ENCODE measurements at places on chromosomes 13 and 19. TPM values are rescaled to one million over a fixed set of nuclear protein-coding genes. Genes with fewer than 3 reads are reported as not detected.

The ARID3A gene
- total RNA-seq: 6.5 TPM

The FCER2 gene
- not detected for total RNA-seq

The CDX2 gene
- total RNA-seq: not detected

The CYP2A6 gene
- not detected for total RNA-seq

The DMKN gene
- 8,616 TPM for total RNA-seq

The TLE2 gene
- 25.3 TPM for total RNA-seq

The ENOX1 gene
- total RNA-seq: 0.25 TPM

The ARRDC5 gene
- not detected for total RNA-seq

The HCN2 gene
- 1.5 TPM for total RNA-seq

The PARP4 gene
- total RNA-seq: 30.5 TPM

The ITGBL1 gene
- total RNA-seq: 5.0 TPM

The SHANK1 gene
- total RNA-seq: 0.30 TPM

The PSPN gene
- total RNA-seq: 0.61 TPM

The WDR87 gene
- not detected for total RNA-seq

The MYPOP gene
- 7.6 TPM for total RNA-seq

The SOX1 gene
- total RNA-seq: not detected

The METTL21C gene
- total RNA-seq: not detected

The ZFP82 gene
- 1.1 TPM for total RNA-seq

The CALR3 gene
- total RNA-seq: not detected

The ZNF507 gene
- 11.9 TPM for total RNA-seq

The ZNF880 gene
- 15.7 TPM for total RNA-seq

The SIRT2 gene
- total RNA-seq: 104 TPM

The ZNF579 gene
- 4.9 TPM for total RNA-seq

The CNFN gene
- total RNA-seq: 606 TPM

The CEACAM19 gene
- 5.4 TPM for total RNA-seq

The MEX3D gene
- 37.3 TPM for total RNA-seq

The ISOC2 gene
- 65.3 TPM for total RNA-seq

The CYP4F12 gene
- 72.7 TPM for total RNA-seq

The ZNF154 gene
- total RNA-seq: 1.0 TPM

The CYP2F1 gene
- total RNA-seq: not detected

The ZNF708 gene
- total RNA-seq: 3.6 TPM

The SULT2A1 gene
- not detected for total RNA-seq

The CCNE1 gene
- 9.1 TPM for total RNA-seq

The ZNF345 gene
- 6.3 TPM for total RNA-seq

The EPSTI1 gene
- total RNA-seq: not detected

The ZNF274 gene
- total RNA-seq: 32.5 TPM

The SPRY2 gene
- 40.4 TPM for total RNA-seq

The SDHAF1 gene
- 51.6 TPM for total RNA-seq

The LILRB4 gene
- total RNA-seq: 0.62 TPM

The PPM1N gene
- total RNA-seq: 4.7 TPM

The ACP7 gene
- 34.6 TPM for total RNA-seq

The APC2 gene
- 1.1 TPM for total RNA-seq

The ADGRE3 gene
- not detected for total RNA-seq

The ADAT3 gene
- total RNA-seq: 25.8 TPM

The KLK14 gene
- total RNA-seq: 8.3 TPM

The PGPEP1 gene
- total RNA-seq: 7.1 TPM

The PCP2 gene
- total RNA-seq: 6.5 TPM

The CYP4F8 gene
- 4.6 TPM for total RNA-seq

The ZNF562 gene
- 13.1 TPM for total RNA-seq

The C19orf38 gene
- total RNA-seq: 0.91 TPM

Measured in lower leg skin (tissue), 4 donors.